Renal cortical epithelial cell (primary cell): ENCODE measurements at places on chromosomes 1 and 21. TPM values are rescaled to one million over a fixed set of nuclear protein-coding genes. Genes with fewer than 3 reads are reported as not detected.

DNA sequence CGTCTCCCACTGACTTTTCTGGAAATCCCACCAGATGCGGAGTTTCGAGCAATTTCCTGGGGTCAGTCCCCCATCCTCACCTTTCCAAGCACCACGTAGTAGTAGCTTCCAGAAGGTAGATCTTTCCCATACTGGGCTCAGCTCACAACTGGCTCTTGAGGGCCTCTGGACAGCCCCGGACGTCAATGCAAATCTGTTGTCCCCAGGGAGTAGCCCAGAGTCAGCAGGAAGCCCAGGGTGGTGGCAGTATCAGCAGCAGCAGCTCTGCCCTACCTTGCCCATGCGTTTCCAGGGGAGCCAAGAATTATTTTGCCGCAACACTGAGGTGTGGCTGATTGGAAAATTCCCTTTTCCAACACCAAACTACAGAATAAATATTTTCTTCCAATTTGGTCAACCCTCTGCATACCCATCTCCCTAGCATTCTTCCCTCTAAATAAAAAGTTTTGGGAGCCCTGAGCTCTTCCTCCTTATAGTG, 70.3 kb downstream of the CD46 start:
- no peak for DNase-seq

DNA sequence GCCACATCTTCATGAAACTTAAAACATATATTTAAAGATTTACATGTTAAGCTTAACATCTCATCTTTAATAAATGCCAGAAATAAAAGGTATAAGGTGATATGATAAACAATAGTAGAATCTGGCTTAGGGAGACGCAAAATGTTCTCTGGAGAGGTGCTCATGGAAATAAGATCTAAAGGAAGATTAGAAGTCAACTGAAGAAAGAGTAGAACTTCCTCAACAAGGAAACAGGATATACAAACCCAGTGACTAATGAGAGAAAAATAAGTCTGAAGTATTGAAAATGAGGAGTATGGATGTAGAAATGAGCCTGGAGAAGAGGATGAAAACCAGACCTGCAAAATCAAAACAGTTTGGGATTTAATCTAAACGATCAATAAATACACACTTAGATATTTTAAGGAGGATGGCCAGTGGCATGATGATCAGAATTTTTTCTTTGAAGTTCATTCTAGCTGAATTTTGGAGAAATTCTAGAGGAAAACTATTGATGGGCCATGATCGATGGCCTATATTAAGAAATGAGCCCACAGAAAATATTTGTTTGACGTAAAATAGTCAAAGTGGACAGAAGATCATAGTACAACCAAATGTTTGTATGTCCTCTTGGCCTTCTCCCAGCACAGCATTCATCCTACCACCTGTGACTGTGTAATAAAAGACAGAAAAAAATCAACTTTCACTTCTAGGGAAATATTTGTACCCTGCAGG, 387.9 kb upstream of the PTBP2 start:
- no peak for DNase-seq

DNA sequence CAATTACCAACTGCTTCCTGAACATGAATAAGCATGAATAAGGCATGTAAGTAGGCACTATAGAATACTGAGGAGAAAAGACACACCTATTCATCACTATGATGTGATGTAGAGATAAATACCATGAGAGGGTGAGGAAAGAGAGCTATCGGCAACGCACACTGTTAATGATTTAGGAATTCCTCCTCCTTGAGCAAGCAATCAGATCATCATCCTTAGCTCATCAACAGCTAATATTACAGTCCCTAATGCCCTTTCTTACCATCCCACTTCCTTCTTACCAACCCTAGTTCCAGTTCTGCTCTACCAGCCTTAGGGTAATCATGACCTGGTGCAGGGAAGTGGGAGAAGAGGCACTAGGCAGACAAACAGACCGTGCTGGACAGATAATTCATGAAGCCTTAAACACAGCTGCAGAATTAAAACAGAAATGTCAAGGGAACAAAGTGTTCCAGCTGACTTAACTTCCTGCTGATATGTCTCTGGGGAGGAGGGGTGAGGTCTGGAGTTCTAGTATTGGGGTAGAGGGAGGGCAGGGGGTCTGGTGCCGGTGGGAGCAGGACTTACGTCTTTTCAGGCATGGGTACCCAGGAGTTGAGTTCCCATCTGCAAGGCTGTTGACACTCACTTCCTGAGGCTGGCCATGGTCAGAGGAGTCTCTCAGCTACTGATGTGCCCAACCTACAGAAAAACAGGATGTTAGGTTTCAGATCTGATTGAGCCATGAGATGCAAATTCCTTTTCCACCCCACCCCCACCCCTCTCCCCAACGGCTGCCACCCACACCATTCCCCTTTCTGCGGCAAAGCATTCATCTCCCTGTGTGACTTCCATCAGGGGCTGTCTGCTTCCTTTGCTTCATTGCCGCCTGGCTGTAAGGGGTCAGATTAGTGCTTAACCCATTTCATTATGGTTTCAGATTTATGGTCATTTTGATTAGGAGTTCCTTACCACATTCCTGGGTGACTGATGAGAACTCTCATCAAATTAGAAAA, 12.6 kb upstream of the RCSD1 start:
- peak; percentile 59 for DNase-seq

GRCh38 chr1:109099938-109100773, 9.6 kb downstream of the TMEM167B start:
- peak; percentile 88 for DNase-seq

Gene HP1BP3
- total RNA-seq: 173 and 284 TPM in 2 replicates

GRCh38 chr1:244796719-244797406, 38.6 kb upstream of the COX20 start:
- DNase-seq: peak; percentile 58

GRCh38 chr1:76390456-76390855, 315.9 kb downstream of the ST6GALNAC3 start:
- DNase-seq: no peak

- DNase-seq: no peak
Observed at GRCh38 chr1:41861535-41862383, 57.0 kb downstream of the HIVEP3 start.

GRCh38 chr1:119873135-119874015, 22.9 kb downstream of the ADAM30 start:
- peak; percentile 74 for DNase-seq

Gene GPR25
- 0.10 TPM in 1 of 2 replicates, not detected in the other for total RNA-seq

- peak; percentile 14 for DNase-seq
Observed at GRCh38 chr1:199976496-199977144, 50.9 kb upstream of the NR5A2 start.

GRCh38 chr1:78143152-78143551, 97.4 kb downstream of the GIPC2 start:
- DNase-seq: no peak

GRCh38 chr1:25083481-25084345, 148.6 kb downstream of the SYF2 start:
- DNase-seq: no peak

DNA sequence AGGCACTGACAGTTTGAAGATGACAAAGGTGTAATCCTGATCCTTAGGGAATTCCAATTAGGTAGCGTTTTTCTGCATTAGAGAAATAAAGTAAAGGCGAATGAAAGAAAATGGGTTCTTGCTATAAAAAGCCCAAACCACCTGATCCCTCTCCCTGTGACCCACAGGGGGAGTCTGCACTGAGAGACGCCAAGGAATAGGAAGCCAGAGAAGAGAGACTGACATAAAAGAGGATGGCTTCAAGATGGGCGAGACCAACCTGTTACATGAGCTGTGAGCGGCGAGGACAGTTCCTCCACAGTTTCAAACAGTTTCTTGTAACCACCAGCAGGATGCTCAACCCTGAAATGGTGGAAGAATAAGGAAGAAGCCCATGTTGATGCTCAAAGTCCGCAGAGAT, 1.4 kb downstream of the RPE65 start:
- no peak for DNase-seq

GRCh38 chr1:209095627-209096595, 487.6 kb upstream of the CAMK1G start:
- DNase-seq: peak; percentile 92

- DNase-seq: no peak
Observed at GRCh38 chr1:57088653-57089052, 122.8 kb upstream of the C8B start.

Gene LCE1D
- total RNA-seq: not detected in 2 replicates

Gene LCE3B
- total RNA-seq: not detected in 2 replicates

DNA sequence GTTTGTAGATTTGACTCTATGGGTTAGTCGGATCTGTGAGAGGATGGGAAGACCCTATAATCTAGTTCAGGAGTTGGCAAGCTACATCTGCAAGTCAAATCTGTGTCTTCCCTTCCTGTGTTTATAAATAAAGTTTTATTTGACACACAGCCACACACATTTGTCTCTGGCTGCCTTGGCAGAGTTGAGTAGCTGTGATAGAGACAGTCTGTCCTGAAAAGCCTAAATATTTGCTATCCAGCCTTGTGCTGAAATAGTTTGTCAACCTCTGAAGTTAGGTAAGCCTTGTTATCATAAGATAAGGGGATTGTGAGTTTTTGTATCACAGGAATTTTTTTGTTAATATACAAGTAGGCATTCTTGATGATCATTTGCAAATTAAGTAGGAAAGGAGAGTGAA, 136.8 kb downstream of the NOS1AP start:
- DNase-seq: no peak

DNA sequence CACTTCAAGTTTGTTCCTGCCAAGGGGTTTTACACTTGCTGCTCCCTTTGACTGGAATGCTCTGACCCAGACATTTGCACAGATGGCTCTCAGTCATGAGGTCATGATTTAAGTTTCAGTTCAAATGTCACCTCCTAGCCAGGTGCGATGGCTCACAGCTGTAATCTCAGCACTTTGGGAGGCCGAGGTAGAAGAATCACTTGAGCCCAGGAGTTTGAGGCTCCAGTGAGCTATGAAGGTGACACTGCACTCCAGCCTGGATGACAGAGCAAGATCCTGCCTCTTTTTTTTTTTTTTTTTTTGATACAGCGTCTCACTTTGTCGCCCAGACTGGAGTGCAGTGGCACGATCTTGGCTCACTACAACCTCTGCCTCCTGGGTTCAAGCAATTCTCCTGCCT, 4.5 kb upstream of the ZMYM4 start:
- DNase-seq: no peak

Gene CBS
- total RNA-seq: 24.5 and 90.7 TPM in 2 replicates

Gene CD5L
- total RNA-seq: not detected in 2 replicates

DNA sequence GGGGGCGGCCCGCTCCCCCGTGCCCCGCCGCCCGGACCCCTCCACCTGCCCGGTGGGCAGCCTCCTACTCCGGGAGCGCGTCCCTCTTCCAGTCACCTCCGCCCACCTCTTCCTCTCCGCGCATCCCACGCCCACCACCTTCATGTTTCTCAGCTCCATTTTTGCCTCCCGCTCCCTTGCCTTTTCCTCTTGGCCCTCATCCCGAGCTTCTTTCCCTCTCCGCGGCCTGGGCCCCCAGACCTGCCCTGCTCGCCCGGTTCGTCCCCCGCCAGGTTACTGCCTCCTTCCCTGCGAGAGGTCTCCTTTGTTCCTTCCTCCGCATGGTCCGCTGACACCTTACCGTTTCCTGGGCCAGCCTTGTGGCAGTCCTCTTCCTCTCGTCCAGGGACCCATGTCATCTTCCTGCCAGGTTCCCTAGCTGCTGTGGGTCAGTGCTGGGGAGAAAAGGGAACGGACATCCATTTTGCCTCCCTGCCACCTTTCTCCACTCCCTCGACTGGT, 563 bp downstream of the QSOX1 start:
- no peak for DNase-seq

Gene CELA3A
- total RNA-seq: not detected in 2 replicates

Gene LYPD8
- 2.6 and 4.3 TPM in 2 replicates for total RNA-seq

- no peak for DNase-seq
Observed at GRCh38 chr1:240293706-240294105, 202.0 kb downstream of the FMN2 start.

Gene RNF223
- 1.0 TPM in 1 of 2 replicates, not detected in the other for total RNA-seq

Gene PROX1
- 0.17 and 0.80 TPM in 2 replicates for total RNA-seq
